ENCODE measurements at places on chromosomes 12 and 14.

- no peak for DNase-seq
These were observed 126.4 kb downstream of the DERA start for GRCh38 chr12:16037533-16037932.

GRCh38 chr12:47744005-47744651 lies 14.6 kb downstream of the RAPGEF3 start:
- no peak for DNase-seq

- no peak for DNase-seq
These were observed 11.7 kb downstream of the PTPN21 start for GRCh38 chr14:88542857-88543795.

DNA sequence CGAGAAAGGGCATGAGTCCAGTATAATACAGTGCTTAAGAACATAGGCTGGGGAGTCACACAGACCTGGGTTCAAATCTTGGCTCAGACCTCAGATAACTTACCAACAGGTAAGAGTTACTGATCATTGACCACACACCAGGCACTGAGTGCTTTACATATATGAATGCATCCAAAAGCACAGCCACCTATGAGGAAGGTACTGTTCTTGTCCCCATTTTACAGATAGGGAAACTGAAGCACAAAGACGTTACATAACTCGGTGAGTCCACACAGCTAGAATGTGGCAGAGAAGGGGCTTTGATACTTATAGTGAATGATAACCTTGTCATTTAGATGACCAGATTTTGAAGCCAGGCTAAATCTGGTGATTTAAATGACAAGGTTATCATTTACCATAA lies 27.6 kb downstream of the FAIM2 start:
- no peak for DNase-seq

DNA sequence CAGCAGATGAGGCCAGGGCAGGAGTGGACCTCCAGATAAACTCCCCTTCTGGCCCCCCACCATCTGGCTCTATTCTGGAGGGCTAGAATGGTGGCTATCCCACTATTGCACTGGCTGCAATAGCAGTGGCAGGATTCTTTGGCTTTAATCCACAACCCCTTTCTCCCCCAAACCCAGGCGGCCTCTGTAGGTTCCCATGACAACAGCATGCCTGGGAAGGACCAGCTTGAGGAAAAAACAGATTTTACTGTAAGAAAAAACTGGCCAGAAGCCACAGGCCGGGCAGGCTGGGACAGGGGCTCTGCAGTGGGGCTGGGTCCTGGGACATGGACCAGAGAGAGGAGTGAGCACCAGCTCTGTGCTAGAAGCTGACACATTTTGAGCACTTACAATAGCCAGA lies 13.6 kb upstream of the ACVR1B start:
- DNase-seq, result no peak

All from activated CD4-positive, alpha-beta T cell treated with anti-CD3 and anti-CD28 coated beads for 24 hours (primary cell).